Hematopoietic multipotent progenitor cell treated with erythropoietin and hydrocortisone succinate and interleukin-3 and kit ligand, for 8 days (in vitro differentiated cells): ENCODE measurements at places on chromosomes 11 and 22.

GRCh38 chr11:96330511-96330859 lies 12.5 kb downstream of the MAML2 start:
- no peak for DNase-seq

DNA sequence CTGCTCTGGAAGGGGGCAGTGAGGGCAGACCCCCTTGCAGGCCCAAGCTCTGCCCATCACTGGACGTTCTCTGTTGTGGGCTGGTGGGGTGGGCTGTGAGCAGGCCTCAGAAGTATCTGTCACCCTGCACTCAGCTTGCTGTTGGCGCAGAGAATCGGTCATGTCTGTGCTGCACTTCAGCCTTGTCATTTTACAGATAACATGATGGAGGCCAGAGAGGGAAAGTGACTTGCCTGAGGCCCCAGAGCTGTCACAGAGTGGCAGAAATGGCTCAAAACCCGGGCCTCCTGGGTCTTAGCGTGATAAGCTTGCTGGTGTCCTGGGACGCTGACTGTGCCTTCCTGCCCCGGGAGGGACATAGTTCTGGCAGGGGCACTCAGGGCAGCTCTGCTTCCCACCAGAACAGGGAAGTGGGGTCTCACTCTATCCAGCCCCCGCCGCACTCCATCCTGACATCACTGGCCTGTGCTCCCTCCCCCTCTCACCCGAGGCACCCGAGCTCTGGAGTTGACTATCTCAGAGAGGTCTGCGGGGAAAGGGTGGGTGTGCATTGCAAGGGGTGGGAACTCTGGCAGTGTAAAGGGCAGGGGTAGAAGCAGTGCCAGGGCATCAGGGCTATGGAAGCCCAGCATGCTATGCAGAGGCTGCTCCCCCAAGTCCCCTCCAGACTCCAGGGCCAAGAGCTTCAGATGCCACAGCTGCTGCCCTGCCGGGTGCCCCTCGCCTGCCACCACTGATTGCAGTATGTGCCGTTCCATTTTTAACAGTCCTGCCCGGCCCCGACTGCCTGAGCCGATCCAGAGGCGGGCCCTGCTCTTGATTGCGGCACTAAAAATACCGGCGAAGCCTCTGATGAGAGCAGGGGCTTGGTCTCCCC lies 50.4 kb upstream of the NECTIN1 start:
- DNase-seq = no peak

- DNase-seq = peak; percentile 76
These were observed 47.5 kb downstream of the MEI1 start for GRCh38 chr22:41746567-41747400.

DNA sequence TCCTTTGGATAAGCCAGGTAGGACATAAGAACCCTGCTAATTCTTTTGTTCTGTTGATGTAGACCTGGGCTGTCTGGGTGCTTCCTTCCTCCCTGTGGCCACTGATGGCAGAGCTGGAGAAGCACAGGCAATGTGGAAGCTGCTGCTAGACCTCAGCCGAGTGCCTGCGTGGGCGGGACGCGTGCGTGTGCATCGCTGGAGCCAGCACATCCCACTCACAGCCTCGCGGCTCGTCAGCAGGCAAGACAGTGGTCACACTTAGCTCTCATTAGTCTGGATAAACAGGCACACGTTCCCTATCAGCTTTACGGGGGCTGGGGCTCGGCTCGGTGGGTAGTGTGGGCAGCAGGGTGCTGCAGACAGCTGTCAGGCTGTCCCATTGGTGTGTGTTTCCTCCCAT lies 155.7 kb downstream of the GRIK4 start:
- no peak for DNase-seq

GRCh38 chr11:8066911-8067455 lies 14.0 kb upstream of the TUB start:
- no peak for DNase-seq

DNA sequence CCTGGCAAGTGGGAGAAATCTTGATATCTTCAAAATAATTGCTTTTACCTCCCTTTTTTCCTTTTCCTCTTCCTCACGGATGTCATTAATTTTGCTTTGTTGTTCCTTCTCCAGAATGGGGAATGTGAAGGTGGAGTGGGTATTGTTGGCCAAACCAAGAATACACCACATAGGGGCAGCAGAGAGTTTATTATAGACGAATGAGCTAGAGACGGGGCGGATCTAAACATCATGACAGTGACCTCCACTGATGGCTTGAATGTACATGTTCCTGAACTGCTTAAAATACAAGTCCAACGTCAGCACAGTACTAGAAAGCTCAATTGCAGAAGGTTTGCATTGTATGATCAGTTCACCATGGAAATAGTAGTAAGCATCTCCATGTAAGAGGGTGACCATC lies 122.3 kb upstream of the SNX19 start:
- peak; percentile 4 for DNase-seq

- DNase-seq = no peak
These were observed 101.1 kb upstream of the IGLL5 start for GRCh38 chr22:22786301-22787115.
